ENCODE measurements at places on chromosomes 2 and 18. TPM values are rescaled to one million over a fixed set of nuclear protein-coding genes. Genes with fewer than 3 reads are reported as not detected.

Gene INHA
- total RNA-seq, result 3.3 TPM

Gene AQP12A
- not detected for total RNA-seq

GRCh38 chr2:160989778-160990177 is 170.4 kb upstream of the TANK start:
- no peaks in the 10 kb centered on the region for H3K36me3 ChIP-seq
- no peak overlapping the region for H3K4me3 ChIP-seq
- no peaks in the 10 kb centered on the region for H3K27me3 ChIP-seq
- H3K4me1 ChIP-seq, result peaks cover 5% of the 10 kb centered on the region

Gene ITGA6
- total RNA-seq, result 64.8 TPM

- H3K36me3 ChIP-seq, result no peaks in the 10 kb centered on the region
- no peaks in the 10 kb centered on the region for H3K27me3 ChIP-seq
- H3K4me1 ChIP-seq, result peaks cover 44% of the 10 kb centered on the region
- H3K27ac ChIP-seq, result peak overlapping the region; percentile 75
Observed at GRCh38 chr2:234363647-234364294, 133.1 kb downstream of the ARL4C start.

DNA sequence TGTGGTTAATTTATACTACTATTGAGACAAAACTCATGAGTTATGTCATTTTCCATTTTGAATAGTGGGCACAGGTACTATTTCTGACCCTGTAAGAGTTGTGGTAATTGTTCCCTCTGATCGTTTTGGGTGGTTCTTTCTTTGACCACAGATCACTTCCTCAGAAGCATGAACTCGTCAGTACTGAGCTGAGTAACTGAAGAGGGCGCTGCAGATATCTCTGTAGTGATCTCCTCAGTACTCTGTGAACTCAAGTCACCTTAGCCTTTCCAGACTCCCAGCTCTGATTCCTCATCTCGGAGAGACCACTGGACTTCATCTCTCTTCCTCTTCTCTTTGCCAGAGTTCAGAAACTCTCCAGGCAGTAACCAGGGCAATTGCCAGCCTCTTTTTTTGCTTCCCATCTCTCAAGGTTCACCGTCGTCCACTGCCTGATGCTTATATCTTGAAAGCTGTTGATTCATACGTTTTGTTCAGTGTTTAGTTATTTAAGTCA is 9.4 kb upstream of the IL1RL1 start:
- no peaks in the 10 kb centered on the region for H3K4me1 ChIP-seq
- no peaks in the 10 kb centered on the region for H3K36me3 ChIP-seq
- peak; percentile 41 for DNase-seq
- H3K4me3 ChIP-seq, result no peak overlapping the region
- no peaks in the 10 kb centered on the region for H3K27me3 ChIP-seq

DNA sequence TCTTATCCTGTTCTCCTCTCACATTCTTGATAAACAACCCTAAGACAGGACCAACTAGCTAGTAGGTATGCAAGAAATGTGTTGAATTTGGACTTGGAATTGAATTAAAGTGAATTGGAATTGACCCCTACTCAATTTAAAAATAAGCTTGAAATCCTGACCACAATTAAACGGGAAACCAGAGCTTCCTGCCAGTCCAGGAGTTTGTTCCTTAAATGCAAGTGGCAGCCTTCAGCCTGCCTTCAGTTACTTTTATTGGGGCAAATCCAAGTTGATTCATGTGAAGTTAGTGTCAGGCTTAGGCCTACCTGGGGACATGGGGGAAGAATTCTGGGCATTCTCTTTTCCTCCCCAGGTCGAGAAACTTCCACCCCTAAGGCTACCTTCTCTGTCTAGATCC is 457.6 kb downstream of the BCL11A start:
- H3K4me1 ChIP-seq, result peaks cover 32% of the 10 kb centered on the region
- no peak overlapping the region for H3K27ac ChIP-seq
- H3K36me3 ChIP-seq, result no peaks in the 10 kb centered on the region
- no peaks in the 10 kb centered on the region for H3K27me3 ChIP-seq

DNA sequence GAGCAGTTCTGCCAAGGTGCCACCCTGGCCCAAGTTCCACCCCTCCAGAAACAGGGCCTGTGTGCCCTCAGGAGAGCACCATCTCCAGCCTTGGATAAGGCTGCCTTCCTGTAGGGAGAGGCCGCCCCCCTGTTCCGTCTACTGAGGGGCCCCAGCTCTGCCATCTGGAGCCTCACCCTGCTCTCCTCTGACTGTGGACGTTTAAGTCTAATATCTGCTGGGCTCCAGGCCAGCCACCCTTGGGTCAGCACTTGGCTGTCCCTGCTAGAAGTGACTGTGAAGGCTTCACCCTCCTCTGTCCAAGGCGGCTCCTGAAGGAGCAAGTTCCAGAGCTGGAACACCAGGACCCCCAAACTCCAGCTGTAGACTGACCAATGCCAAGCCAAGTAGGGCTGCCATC is 26.3 kb downstream of the RHOB start:
- H3K4me1 ChIP-seq, result peaks cover 6% of the 10 kb centered on the region
- no peak for DNase-seq
- no peaks in the 10 kb centered on the region for H3K27me3 ChIP-seq
- H3K36me3 ChIP-seq, result no peaks in the 10 kb centered on the region
- no peak overlapping the region for H3K4me3 ChIP-seq

Gene MGAT4A
- total RNA-seq, result 22.2 TPM

DNA sequence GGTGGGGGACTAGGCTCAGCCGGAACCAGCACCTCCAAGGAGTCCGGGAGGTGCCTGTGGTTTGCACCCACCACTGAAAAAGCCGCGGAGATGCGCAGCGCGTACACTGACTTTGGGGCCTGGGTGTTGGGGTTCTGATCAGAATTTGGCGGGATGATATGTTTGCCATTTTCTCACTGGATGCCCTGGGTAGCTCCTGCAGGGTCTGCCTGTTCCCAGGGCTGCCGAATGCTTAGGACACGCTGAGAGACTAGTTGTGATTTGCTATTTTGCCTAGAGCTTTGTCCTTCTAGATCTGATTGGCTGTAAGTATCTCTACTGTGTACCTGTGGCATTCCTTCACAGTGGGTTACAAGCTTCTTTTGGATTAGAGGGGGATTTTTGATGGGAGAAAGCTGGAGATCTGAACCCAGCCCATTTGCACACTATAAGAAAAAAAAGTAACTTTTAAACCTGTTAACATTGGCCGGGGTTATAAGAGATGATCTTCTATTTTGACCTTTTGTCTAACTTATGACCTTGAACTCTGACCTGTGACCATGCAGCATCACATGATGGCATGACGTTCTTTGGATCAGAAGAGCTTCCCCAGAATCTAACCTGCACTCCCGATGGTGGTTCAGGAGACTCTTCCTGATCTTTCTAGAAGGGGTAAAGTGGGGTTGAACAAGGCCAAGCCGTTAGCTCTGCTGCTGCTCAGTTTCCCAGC is 1.6 kb downstream of the KCNE4 start:
- no peak overlapping the region for H3K4me3 ChIP-seq
- no peaks in the 10 kb centered on the region for H3K36me3 ChIP-seq
- DNase-seq, result no peak
- H3K27me3 ChIP-seq, result no peaks in the 10 kb centered on the region
- H3K4me1 ChIP-seq, result peaks cover 39% of the 10 kb centered on the region

GRCh38 chr18:74068296-74068695 is 79.3 kb downstream of the FBXO15 start:
- no peaks in the 10 kb centered on the region for H3K36me3 ChIP-seq
- no peak for DNase-seq
- H3K27ac ChIP-seq, result no peak overlapping the region
- no peak overlapping the region for H3K4me3 ChIP-seq
- H3K27me3 ChIP-seq, result no peaks in the 10 kb centered on the region

DNA sequence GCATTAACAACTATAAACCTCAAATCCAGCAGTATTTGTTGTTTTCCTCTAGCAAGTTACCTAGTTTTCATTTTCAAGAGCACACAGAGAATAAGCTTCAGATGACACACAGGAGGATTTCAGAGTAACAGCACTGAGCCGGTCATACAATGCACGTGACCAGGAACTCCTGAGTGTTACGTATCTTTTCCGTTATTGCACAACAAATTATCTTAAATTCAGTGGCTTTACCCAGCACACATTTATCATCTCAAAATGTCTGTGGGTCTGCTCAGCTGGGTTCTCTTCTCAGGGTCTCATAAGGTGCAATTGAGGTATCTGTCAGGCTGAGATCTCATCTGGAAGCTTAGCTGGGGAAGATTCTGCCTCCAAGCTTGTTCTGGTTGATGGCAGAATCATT is 379.5 kb upstream of the KLHL29 start:
- no peaks in the 10 kb centered on the region for H3K36me3 ChIP-seq
- H3K27ac ChIP-seq, result no peak overlapping the region
- no peaks in the 10 kb centered on the region for H3K27me3 ChIP-seq
- no peak for DNase-seq
- no peaks in the 10 kb centered on the region for H3K4me1 ChIP-seq

DNA sequence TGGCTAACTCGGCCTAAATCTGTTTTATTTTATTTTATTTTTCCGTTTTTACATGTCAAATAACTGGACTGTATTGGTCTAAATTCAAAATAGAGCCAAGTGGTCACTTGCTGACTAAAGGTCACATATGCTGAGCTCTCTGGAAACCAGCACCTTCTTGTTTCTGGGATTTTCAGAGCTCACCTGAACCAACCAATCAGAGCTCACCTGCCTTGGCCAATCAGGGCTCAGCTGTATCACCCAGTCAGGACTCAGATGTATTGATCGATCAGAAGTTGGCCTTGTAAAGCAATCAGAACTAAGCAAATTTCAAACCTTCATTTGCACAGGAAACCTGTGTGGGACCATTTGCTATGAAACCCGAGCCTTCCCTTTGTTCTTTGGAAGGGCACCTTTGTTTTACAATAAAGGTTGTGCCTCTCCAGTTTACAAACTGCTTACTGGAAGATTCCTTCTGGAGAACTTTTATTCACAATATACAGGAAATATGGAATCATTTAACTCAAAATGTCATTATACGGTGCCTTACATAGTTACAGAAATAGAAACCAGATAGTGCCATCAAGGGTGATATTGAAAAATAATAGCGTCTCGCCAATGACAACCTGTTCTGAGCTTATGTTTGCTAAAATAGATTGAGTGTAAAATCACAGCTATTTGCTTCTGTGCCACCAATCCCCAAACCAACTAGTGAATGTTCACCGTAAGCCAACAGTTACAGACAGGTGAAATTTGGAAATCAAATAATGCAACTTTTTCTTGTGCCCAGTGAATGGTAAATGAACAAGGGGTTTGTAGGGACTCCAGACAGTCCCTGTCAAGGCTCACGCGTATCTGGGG is 17.3 kb upstream of the PSD4 start:
- H3K4me1 ChIP-seq, result peaks cover 24% of the 10 kb centered on the region
- no peaks in the 10 kb centered on the region for H3K27me3 ChIP-seq
- no peak for DNase-seq
- peak overlapping the region; percentile 79 for H3K4me3 ChIP-seq
- no peaks in the 10 kb centered on the region for H3K36me3 ChIP-seq

DNA sequence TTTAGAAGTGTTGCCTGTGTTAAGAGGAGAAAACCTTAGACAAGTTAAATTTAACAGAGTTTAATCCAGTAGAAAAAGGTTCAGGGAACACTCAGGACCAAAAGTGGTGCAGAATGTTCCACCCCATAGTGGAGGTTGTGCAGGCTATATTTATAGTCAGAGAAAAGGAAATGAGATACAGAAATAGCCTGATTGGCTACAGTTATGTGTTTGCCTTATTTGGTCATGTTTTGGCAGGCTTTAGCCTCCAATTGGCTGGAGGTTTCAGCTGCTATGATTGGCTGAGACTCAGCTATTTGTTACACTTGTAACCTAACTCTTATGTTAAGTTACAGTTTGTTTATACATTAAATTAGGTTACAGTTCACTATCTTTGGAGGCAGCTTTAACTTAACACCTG is 4.2 kb downstream of the STAMBP start:
- no peaks in the 10 kb centered on the region for H3K27me3 ChIP-seq
- no peak overlapping the region for H3K4me3 ChIP-seq
- H3K4me1 ChIP-seq, result peaks cover 6% of the 10 kb centered on the region
- no peak overlapping the region for H3K27ac ChIP-seq
- no peaks in the 10 kb centered on the region for H3K36me3 ChIP-seq

Gene SLC40A1
- total RNA-seq, result 261 TPM

DNA sequence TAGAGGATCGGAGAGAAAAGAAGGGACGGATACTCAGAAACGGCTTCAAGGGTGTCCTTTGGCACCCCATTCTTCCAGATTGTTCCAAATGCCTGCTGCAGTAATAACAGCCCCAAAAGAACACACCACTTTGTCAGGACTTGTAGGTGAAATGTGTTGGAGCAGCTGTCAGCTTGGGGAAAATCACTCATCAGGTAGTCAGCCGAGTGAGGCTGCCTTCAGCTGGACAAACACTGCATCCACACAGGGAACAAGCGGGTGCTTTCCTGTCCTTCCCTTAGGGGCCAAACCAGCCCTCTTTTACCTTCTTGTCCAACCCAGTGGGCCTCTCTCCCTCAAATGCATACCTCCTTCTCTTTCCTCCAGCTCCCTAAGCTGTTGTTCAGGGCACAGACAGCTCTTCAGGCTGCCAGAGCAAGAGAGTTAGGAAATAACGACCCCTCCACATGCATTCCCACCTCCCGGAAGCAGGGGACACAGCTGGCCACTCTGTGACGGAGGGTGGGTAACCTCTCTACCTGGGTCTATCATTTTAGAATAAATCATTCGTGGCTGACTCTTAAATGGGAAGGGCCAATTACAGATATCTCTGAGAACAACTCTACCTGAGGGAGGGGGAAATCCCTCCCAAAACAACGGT is 48.1 kb downstream of the BCL11A start:
- no peaks in the 10 kb centered on the region for H3K27me3 ChIP-seq
- H3K27ac ChIP-seq, result no peak overlapping the region
- H3K4me1 ChIP-seq, result peaks cover 31% of the 10 kb centered on the region
- H3K36me3 ChIP-seq, result no peaks in the 10 kb centered on the region
- no peak for DNase-seq
- H3K4me3 ChIP-seq, result no peak overlapping the region

Gene COBLL1
- total RNA-seq, result 146 TPM

Gene LAMA3
- 52.1 TPM for total RNA-seq

Gene GDF7
- 0.37 TPM for total RNA-seq

DNA sequence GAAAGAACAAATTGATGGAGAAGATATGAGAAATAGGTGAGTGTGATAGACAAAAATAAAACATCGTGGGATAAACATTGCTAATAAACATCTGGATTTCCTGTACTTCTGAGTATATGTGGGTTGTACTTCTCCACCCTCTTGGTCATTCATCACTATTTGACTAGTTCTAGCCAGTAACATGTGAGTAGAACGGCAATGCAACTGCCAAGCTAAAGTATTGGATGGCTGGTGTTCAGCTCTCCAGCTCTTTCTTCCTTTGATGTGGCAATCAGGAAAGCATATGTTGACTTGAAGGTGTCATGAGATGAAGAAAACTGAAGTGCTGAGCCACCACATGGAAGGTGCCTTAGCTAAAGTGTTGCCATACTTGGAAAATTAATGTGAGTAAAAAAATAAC is 144.9 kb downstream of the SCG2 start:
- no peak for DNase-seq
- H3K36me3 ChIP-seq, result no peaks in the 10 kb centered on the region
- no peak overlapping the region for H3K27ac ChIP-seq
- no peak overlapping the region for H3K4me3 ChIP-seq
- H3K4me1 ChIP-seq, result no peaks in the 10 kb centered on the region

DNA sequence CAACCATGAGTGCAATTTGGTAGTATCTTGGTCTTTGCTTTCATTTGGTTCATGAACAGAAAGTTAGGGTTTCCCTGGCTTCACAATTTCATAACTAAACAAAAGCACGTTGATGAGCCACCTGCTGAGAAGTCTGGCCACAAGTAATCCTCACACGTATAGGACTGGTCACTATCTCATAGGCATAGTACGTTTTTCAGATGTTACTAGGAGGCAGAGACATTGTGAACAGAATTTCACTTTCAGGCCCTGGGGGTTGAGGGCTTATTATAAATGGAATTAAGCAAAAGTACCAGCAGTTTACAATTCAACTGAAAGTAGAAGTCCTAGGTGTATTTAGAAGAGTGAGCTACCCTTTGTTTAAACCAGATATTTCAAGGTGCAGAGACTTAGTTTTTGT is 277.1 kb downstream of the ALPK2 start:
- DNase-seq, result no peak
- peaks cover 12% of the 10 kb centered on the region for H3K36me3 ChIP-seq
- no peaks in the 10 kb centered on the region for H3K27me3 ChIP-seq
- H3K4me1 ChIP-seq, result no peaks in the 10 kb centered on the region
- H3K4me3 ChIP-seq, result no peak overlapping the region
- H3K27ac ChIP-seq, result no peak overlapping the region

Data from hepatocyte (in vitro differentiated cells).